ENCODE measurements at places on chromosomes 4 and X. TPM values are rescaled to one million over a fixed set of nuclear protein-coding genes. Genes with fewer than 3 reads are reported as not detected.

P2RY8 gene
- 3.4 TPM for total RNA-seq

DNA sequence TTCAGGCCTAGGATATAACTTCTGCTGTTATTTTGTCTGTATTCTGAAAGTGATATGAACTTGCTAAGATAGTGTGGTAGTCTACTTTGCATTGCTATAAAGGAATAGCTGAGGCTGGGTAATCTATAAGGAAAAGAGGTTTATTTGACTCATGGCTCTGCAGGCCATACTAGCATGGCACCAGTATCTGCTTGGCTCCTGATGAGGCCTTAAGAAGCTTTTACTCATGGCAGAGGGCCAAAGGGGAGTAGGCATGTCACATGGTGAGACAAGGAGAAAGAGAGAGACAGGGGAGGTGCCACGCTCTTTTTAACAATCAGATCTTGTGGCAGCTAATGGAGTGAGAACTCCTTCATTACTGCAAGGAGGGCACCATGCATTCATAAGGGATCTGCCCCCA is 247.3 kb downstream of the GPAT3 start:
- DNase-seq = no peak

GRCh38 chrX:519741-520140 is 110.8 kb upstream of the SHOX start:
- no peak for DNase-seq

- DNase-seq = no peak
Measured at GRCh38 chrX:119429471-119429870, 30.3 kb downstream of the SLC25A43 start.

DNA sequence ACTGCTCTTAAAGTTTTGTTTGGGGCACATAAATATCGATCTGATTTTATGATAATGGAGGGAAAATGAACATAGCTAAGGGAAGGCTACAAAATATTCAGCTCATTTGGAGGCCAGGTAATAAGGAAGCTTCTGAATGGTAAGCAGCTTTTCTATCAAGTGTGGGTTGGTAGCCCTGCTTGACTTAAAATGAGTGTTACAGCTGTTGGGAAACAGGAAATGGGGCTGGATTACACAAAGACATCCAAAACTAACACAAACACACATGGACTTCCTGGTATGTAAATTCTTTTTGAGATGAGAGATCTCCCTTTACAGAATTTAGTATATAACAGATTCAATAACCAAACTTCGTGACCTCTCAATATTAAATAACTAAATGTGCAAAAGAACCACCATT is 58.0 kb downstream of the FGF16 start:
- DNase-seq = no peak

Measured in ureter (tissue), 1 donor.